ENCODE measurements at places on chromosomes 13 and 19. TPM values are rescaled to one million over a fixed set of nuclear protein-coding genes. Genes with fewer than 3 reads are reported as not detected.

Gene LGI4
- total RNA-seq = 0.06 TPM

Gene LILRA1
- not detected for total RNA-seq

Gene ZNF221
- total RNA-seq = 7.8 TPM

Gene ZNF418
- total RNA-seq = 8.0 TPM

Gene PTGER1
- total RNA-seq = 15.5 TPM

Measured in aortic smooth muscle cell (primary cell).